ENCODE measurements at places on chromosomes 5 and 9. TPM values are rescaled to one million over a fixed set of nuclear protein-coding genes. Genes with fewer than 3 reads are reported as not detected.

DNA sequence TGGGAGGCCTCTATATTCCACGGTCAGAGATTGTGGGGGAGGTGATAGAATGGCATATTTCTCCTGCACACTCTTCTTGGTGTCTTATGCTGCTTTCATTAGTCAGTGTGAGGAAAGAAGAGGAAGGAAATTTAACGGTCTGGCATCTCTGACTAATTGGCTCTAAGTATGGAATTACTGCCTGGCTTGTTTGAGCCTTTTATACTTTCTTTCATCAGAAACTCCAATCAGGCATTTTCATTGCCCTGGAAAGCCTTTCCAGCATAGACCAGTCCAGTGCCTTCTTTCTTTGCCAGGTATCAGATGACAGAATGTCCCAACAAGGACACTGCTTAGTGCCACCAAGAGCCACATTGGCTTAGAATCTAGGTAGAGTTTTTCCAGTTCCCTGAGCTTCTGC lies 30.2 kb downstream of the CYSTM1 start:
- no peak for DNase-seq
- H3K27me3 ChIP-seq, result no peaks in the 10 kb centered on the region
- H3K4me3 ChIP-seq, result no peak overlapping the region
- H3K36me3 ChIP-seq, result no peaks in the 10 kb centered on the region
- H3K4me1 ChIP-seq, result no peaks in the 10 kb centered on the region

DNA sequence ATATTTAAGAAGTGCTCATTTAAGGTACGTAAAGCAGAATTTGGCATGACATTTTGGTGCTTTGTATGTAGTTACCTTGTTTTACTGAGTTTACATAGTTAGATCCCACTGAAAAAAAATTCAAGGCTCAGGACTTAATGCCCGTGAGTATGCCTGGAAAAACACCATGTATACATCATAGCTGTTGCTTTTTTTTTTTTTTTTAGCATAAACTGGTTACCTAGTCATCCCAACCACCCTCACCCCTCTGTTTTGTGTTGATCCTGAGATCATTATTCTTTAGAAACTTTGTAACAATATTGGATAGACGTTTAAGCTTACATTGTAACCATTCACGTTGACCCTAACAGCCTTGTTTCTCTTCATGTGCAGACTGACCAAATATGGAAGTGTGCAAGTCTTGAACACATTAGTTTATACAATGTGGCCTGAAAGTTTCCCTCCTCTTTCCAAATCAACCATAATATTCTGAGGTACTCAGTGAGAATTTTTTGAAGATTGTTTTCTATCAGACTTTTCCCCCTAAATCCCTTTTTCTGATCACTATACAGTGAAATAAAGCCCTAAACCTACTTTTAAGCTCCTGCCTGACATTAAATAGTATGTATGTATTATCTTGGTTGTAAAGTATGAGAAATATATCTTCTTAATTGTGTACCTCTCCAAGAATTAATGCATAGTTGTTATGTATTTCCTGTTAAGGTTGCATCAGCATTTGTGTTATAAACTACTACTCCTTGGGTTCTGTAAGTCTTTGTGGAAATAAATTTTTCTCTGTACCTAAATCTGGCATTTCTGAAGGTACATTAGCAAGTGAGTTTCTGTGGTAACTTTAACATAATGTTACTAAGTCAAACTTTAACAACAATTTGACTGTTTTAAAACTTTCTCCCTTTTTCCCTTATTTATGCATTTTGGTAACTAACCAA lies 4.4 kb downstream of the RABGAP1 start:
- H3K27me3 ChIP-seq, result no peaks in the 10 kb centered on the region
- DNase-seq, result no peak
- H3K27ac ChIP-seq, result no peak overlapping the region
- H3K4me1 ChIP-seq, result peaks cover 41% of the 10 kb centered on the region
- H3K36me3 ChIP-seq, result no peaks in the 10 kb centered on the region

Gene TEX48
- total RNA-seq, result not detected

Gene ACOT12
- total RNA-seq, result not detected

DNA sequence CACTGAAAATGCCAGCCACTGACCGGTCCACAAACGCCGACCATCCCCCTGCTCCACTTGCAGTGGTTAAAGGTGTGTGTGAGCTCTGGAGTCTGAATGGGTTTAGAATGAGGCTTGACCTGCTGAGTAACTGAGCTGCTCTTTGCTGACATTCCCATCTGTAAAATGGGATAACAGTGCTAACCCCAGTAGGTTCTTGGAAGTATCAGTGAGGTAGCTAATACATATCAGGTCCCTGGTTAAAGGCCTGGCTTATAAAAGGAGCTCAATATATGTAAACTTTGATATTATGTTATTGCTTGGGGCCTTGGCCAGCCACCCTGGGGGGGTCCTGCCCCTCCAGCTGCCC lies 31.1 kb upstream of the DAB2IP start:
- H3K36me3 ChIP-seq, result no peaks in the 10 kb centered on the region
- H3K27me3 ChIP-seq, result no peaks in the 10 kb centered on the region
- no peak for DNase-seq
- H3K4me1 ChIP-seq, result no peaks in the 10 kb centered on the region

Gene OSTF1
- 35.1 TPM for total RNA-seq

DNA sequence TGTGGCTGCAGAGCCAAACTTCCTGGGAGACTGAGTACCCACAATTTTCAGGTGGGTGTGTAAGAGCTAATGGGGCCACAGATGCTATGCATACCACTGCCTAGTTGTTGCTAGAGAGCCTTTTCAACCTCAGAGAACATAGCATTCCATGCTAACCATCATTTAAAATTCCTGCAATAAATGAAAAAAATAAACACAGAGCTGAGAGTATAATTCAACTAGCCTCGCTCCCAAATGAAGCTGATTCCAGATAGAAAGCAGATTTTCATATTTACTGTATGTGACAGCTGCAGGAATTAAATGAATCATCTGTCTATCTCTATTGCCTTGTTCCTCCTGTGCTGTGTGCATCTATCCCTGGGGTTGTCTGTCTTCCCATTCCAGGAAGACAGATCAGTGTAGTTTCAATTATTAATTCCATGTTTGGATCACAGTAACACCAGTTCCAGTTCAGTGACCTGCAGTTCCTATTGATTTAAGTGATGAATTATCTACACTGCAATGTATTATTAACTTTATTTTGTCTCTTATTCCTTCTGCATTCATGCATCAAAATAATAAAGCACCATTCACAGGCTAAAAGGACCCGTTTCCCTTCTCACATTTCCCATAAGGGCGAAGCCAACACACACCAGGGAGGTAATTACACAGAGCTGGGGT lies 324.5 kb downstream of the SLIT3 start:
- H3K36me3 ChIP-seq, result no peaks in the 10 kb centered on the region
- no peaks in the 10 kb centered on the region for H3K4me1 ChIP-seq
- H3K4me3 ChIP-seq, result no peak overlapping the region
- H3K27me3 ChIP-seq, result no peaks in the 10 kb centered on the region
- no peak for DNase-seq

Gene CDX1
- total RNA-seq, result not detected

DNA sequence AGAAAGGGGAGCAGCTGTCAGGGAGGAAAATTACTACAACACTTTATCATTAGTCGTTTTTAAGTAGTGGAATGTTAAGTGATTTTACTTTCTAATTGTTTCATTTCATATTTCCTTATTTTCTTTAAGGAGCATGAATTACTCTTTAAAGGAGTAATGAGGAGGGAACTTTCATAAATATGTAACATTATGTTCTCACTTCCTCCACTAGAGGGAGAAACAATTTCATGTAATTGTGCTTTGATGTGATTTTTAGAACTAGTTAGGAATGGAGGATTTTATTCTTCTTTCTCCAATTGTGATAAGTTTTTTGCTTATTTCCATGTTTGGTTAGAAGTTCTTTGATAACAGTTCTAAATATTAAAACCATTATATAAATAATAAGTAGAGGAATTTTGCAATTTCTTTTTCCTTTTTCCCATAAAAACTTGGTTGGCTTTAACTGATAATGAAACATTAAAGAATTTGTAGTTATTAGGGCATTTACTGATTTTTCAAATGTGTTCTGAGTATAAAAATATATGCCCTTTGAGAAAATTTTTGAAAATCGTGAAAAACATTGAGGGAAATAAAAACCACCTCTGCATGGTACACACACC lies 25.6 kb downstream of the CEP78 start:
- H3K4me3 ChIP-seq, result no peak overlapping the region
- H3K36me3 ChIP-seq, result no peaks in the 10 kb centered on the region
- no peak for DNase-seq
- H3K4me1 ChIP-seq, result peaks cover 3% of the 10 kb centered on the region
- H3K27ac ChIP-seq, result no peak overlapping the region

GRCh38 chr5:59835800-59836199 lies 57.7 kb downstream of the PDE4D start:
- no peaks in the 10 kb centered on the region for H3K36me3 ChIP-seq
- H3K4me3 ChIP-seq, result no peak overlapping the region
- no peaks in the 10 kb centered on the region for H3K27me3 ChIP-seq

DNA sequence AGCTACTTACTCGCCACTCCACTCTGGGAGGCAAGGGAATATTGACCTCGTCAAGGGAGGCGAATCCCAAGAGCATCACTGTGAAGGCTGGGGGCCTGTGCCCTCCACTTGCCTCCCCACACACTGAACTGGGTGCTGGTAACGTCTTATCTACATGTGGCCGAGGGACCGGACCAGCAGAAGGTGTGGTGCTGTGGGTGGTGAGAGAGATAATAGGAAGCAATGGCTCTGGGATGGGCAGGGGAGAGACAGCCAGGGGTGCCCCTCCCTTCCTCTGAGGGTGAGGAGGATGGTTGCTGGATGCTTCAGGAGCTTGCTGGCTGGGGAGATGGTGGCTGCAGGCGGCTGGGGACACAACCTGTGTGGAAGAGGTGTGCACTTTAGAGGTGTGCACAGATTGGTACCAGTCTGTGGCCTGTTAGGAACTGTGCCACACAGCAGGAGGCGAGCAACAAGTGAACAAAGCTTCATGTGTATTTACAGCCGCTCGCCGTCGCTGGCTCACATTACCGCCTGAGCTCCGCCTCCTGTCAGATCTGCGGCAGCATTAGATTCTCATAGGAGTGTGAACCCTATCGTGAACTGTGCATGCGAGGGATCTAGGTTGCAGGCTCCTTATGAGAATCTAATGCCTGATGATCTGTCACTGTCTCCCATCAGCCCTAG lies 100.3 kb downstream of the ENTREP1 start:
- no peaks in the 10 kb centered on the region for H3K36me3 ChIP-seq
- no peaks in the 10 kb centered on the region for H3K4me1 ChIP-seq
- no peak for DNase-seq
- no peaks in the 10 kb centered on the region for H3K27me3 ChIP-seq
- H3K4me3 ChIP-seq, result no peak overlapping the region

DNA sequence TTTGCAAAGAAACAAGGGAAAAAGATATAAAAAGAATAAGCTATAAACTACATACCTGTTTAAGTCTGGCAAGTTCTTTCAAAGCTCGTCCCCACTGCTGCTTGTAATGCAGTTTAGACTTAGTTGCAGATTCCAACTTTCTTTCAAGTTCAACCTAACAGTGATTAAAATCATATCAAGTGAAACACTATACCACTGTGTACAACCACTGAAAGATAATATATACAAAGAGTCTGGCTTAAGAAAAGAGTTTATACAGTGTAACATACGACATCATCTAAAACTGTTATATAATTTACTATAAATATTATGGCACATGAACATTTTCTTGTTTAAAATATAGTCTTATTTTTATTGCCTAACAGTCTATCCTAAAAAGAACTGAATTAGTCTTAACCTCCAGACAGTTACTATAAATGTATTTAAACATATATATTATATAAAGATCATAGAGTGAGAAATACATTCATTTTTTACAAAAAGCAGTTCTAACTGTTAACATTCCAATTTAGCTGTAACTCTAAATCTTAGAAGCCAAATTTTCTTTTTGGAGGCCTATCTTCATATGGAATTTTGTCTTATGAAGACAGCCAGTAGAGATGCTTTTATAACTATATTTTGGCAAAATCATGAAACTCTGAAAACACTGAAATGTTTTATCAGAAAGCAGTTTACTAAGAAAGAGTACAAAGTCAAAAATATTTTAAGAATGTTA lies 58.6 kb downstream of the CEP120 start:
- H3K4me3 ChIP-seq, result no peak overlapping the region
- H3K36me3 ChIP-seq, result no peaks in the 10 kb centered on the region
- no peak for DNase-seq
- no peak overlapping the region for H3K27ac ChIP-seq
- no peaks in the 10 kb centered on the region for H3K4me1 ChIP-seq

DNA sequence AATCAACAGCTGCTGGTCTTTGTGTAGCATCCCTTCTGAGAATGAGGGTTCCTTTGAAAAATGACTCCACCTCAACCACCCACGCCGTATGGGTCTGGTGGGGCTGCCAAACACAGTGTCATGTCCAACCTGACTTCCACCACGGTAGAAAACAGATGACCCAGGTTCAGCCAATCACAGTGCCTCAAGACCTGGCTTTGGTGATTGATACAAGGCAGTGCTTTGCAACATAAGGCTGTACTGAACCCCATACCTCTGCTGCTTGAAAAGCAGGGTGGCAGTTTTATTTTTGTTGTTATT lies 11.5 kb upstream of the TGFBR1 start:
- DNase-seq, result no peak
- no peak overlapping the region for H3K4me3 ChIP-seq
- H3K4me1 ChIP-seq, result no peaks in the 10 kb centered on the region
- no peaks in the 10 kb centered on the region for H3K36me3 ChIP-seq
- no peak overlapping the region for H3K27ac ChIP-seq

Gene DMRT2
- not detected for total RNA-seq

GRCh38 chr9:31519011-31519410 lies 865.4 kb upstream of the ACO1 start:
- H3K4me1 ChIP-seq, result no peaks in the 10 kb centered on the region
- no peaks in the 10 kb centered on the region for H3K36me3 ChIP-seq
- no peaks in the 10 kb centered on the region for H3K27me3 ChIP-seq
- H3K27ac ChIP-seq, result no peak overlapping the region
- no peak overlapping the region for H3K4me3 ChIP-seq
- peak; percentile 11 for DNase-seq

- no peak overlapping the region for H3K27ac ChIP-seq
- no peaks in the 10 kb centered on the region for H3K27me3 ChIP-seq
- DNase-seq, result no peak
- H3K4me3 ChIP-seq, result no peak overlapping the region
- H3K4me1 ChIP-seq, result peaks cover 43% of the 10 kb centered on the region
- H3K36me3 ChIP-seq, result no peaks in the 10 kb centered on the region
Measured at GRCh38 chr5:151062405-151063141, 18.3 kb downstream of the TNIP1 start.
